Central memory CD4-positive, alpha-beta T cell (primary cell): ENCODE measurements at places on chromosomes 1 and 21.
A peak's percentile ranks its signal among the peaks of the same experiment; 100 is the strongest.

- DNase-seq, result no peak
Measured at GRCh38 chr1:23394684-23395083, 25.0 kb upstream of the ZNF436 start.

DNA sequence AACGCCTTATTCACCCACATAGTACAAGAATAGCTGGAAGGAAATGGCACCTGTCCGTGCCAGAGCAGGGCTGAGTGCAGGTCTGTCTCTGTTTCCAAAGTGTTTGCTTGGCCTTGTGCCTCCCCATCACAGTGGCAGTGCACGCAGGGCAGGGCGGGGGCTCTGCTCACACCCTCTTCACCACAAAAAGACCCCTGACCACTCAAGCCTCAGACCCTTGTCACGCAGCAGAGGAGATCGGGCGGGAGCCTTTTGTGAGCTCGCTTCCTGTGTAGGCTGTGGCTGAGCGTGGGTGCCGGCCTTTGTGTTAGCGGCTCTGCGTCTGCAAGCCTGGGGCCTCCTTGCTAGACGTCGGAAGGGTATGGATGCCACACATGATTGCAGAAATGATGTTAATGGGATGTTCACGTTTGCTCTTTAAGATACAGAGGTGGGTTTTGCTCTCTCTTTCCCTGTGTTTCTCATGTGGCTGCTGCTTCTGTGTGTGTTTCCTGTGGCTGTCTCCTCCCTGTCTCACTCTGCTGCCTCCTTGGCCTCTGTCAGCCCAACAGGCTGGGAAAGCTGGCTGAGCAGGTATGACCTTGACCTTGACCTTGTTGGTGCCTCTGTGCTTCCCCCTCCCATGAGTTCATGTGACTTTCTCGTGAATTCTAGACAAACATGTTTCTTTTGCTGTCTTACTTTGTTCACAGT lies 45.4 kb downstream of the S100B start:
- DNase-seq, result peak; percentile 77

DNA sequence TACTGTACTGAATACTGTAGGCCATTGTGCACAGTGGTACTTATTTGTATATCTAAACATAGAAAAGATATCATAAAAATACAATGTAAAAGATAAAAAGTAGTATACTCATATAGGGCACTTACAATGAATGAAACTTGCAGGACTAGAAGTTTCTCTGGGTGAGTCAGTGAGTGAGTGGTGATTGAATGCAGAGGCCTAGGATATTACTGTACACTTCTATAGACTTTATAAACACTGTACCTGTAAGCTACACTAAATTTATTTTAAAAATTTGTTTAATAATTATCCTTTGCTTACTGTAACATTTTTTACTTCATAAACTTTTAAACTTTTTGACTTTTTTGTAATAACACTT lies 82.5 kb downstream of the FGGY start:
- DNase-seq, result no peak

- DNase-seq, result no peak
Measured at GRCh38 chr1:240526312-240526711, 85.6 kb downstream of the GREM2 start.

- no peak for DNase-seq
Measured at GRCh38 chr1:3922851-3923250, 22.8 kb upstream of the C1orf174 start.

DNA sequence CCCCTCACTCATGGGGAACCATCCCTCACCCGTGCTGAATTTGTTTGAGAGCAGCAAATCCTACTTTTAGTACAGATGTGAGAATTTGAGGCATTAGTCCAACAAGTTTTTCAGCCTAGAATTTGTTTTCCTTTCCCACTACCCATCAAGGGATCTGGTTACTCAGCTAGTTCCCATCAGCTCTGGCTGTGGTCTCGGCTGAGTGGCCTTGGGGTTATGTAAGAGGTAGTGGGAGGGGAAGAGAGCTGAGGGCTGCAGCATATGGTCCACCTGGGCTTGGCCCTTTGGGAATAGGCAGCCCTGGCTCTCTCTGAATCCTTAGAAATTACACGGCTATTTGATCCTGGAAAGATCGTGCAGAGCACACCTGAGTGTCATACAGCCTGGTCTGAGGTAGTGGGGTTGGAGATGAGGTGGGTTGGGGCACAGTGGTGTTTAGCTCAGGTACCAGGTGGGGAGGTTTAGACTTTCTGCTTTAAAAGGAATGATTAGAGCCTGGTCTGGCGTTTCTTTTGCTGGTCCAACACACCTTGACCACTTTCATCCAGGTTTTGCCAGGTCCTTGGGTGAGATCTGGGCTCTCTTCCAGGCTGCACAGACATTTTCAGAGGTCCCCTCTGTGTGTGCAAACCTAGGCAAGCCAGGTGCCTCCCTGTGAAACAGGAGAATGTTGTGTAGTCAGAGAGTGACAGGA lies 4.2 kb downstream of the GSTM4 start:
- no peak for DNase-seq

GRCh38 chr1:28132171-28133167 lies 44.0 kb downstream of the PTAFR start:
- DNase-seq, result no peak

- DNase-seq, result no peak
Measured at GRCh38 chr1:212315184-212315583, 30.0 kb downstream of the PPP2R5A start.

GRCh38 chr1:193471981-193472380 lies 285.6 kb upstream of the B3GALT2 start:
- no peak for DNase-seq

DNA sequence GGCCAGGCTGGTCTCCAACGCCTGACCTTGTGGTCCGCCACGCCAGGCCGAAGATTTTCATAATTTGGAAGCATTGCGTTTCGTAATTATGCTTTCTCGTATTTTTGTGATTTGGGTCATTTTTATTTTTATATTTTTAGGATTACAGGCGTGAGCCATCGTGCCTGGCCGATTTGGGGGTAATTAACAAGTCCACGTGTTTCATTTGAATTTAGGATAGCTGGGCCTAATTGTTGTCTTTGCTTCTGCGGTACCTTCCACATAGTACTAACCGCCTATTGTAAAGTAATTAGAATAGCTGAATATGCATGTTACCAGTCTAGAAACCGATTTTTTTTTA lies 1.0 kb downstream of the RCC1 start:
- no peak for DNase-seq

- DNase-seq, result no peak
Measured at GRCh38 chr1:25617625-25618432, 1.2 kb downstream of the MAN1C1 start.

DNA sequence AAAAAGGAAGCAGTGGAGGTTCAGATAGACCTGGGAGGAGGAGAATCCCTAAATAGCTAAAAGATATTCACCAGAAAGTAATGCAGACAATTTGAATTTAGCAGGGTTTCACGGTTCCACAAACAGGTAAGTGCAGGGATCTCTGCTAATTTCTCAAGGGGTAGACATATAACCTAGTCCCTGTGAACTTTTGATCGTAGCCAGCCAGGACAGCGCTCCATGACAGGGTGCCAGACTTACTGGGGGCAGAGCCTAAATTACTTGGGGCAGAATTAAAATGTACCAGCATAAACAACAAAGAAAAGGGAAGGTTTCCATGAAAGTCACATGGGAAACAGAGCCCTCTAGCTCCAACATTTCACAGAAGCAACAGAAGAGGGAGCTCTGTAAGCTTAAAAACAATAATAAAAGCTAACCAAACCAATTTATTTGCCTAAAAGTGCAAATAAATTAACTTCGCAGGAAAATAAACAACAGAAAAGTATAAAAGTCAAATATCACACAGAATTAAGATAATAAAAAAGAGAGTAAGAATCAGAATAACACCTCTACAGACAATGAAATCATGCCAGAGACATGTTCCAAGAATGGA lies 198.3 kb downstream of the DUSP10 start:
- no peak for DNase-seq

GRCh38 chr21:46151261-46151988 lies 4.0 kb downstream of the FTCD start:
- no peak for DNase-seq

GRCh38 chr21:16287046-16287445 lies 557.3 kb downstream of the USP25 start:
- no peak for DNase-seq

DNA sequence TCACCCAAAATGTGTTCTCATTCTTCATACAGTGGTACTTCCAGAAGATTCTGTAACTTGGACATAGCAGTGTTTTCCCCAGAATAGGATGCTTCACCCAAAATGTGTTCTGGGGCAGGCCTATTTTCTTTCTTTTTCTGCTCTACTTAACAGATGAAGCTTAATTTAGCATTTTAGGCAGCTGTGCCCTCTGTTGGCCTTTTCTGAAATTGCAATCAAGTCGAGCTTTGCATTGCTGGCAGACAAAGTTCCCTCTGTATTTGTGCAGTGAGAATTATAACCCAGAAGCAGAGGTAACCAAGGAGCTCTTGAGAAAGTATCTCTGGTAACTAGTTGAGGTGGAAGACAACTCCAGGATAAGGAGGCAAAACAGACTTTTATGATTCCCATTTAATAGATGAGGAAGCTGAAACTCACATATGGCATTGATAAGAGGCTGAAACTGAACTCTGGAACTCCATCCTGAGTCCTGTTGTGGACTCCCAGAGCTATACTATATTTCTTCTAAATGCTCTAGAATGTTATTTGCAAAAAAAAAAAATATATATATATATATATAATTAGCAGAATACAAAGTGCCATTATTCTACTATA lies 50.3 kb upstream of the L1TD1 start:
- DNase-seq, result no peak

- no peak for DNase-seq
Measured at GRCh38 chr1:214003233-214003632, 15.5 kb downstream of the PROX1 start.

DNA sequence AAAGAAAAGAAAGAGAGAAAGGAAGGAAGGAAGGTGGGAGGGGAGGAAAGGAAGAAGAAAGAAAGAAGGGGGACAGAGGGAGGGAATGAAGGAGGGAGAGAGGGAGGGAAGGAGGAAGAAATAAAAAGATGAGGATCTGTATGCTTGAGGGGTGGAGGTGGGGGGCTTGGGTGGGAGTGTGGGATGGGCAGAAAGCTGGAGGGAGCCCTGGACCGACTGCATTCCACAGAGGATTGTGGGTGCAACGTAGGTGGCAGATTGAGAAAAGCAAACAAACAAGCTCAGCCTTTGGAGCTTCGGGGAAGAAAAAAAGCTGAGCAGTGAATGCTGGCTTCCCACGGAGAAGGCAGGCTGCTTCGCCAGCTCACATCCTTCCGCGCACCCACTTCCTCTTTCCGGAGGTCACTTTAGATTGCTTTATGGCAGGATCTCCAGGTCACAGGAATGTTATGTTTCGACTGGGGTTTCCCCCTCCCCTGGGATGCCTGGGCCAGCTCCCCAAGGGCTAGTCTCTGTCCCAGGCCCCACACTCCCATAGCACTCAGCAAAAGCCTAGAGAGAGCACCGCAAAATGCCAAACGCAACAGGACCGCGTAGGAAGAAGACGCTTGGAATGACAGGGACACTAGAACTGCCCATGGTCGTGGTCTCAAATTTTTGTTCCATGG lies 20.7 kb upstream of the LGALS8 start:
- DNase-seq, result no peak

DNA sequence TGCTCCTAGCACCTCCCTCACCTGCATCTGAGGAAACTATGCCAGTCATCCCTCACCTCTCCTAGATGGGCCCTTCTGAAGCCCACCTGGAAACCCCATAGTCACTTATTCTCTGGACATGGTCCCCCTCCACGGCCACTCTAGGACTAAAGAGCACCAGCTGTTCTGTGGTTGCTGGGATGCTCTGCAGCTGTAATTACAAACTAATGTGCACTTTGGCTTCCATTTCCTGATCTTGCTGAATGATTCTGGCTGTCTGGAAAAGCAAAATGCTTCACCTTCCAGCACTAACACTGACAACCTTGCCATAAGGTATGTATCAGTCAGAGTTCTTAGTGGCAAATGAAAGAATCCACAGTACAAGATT lies 48.7 kb upstream of the PSEN2 start:
- no peak for DNase-seq

DNA sequence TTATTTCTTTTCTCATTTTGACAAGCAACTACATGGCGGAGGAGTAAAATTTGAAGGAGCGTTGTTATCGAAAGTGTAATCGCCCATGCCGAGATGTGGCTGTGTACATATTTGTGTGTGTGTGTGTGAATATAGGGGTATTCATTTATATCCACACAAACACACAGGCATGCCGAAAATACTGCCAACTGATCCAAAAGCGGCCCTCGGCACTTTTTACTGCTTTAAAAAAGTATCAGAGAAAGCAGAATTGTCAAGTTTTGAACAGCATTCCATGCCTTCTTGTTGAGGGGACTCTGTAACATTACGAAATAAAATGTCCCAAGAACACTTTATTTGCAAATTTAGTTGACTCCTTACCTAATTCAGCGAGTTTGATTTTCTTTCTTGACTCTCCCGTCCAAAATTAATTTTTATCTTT lies 1.1 kb downstream of the PBX1 start:
- DNase-seq, result no peak

DNA sequence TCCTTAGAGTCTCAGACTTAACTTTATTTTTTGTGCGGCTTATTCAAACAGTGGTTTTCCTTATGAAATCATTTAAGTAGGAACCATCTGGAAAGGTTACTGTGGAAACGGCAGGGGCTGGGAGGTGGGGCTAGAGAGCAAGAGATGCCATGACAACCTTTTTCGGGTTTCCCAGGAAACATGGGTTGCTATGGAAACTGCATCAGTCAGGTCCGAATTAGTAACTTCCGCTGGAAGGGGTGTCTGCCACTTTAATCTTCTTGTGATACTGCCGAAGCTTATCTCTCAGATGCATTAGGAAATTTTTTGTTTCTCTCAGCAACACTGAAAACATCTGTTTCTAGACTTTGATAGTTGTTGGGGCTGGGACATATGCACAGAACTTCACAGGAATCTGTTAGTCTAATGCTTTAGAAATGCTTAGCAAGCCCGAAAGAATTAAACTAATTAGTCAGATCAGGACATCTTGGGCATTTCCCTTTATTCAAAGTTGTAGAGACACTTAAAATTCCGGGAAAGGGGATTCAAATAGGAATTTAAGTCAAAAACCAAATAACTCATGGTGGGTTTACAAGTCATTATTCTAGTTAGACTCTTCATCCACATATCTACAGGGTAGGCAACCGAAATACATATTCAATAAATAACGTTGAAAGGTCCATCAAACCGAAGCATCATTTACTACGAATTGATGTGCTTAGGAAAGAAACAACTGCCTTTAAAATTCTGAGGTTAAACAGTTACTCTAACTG lies 2.6 kb downstream of the KCNA3 start:
- peak; percentile 87 for DNase-seq

- DNase-seq, result no peak
Measured at GRCh38 chr1:106276871-106277270, 779.6 kb upstream of the PRMT6 start.

- DNase-seq, result peak; percentile 40
Measured at GRCh38 chr1:219174460-219175211, 958 bp downstream of the LYPLAL1 start.

DNA sequence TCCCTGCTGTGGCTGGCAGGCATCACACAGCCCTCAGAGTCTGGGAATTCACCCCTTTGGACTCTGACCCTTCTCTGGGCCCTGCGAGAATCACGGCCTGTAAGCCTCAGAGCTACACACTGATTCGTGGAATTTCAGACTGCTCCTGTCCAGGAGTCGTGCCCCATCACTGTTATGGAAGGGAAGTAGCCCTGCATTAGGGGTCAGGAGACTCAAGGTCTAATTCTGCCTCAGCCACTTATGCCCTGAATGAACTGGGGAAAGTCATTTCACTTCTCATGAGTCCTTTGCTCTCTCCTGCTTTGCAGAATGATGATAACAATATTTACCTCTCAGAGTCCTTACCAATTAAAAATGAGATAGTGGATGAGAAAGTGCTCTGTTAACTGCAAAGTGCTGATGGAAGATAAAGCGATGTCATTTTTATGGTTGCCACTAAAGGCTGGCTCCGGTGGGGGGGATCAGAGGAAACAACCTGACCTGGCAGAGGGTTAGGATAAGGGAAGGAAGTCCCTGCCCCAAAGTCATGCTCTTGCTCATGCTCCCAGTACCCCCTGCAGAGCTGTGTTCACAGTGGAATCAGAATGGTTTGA lies 148.6 kb upstream of the CD34 start:
- no peak for DNase-seq
